Thoracic aorta (tissue), 2 donors: ENCODE measurements at places on chromosomes 4 and X.
A peak's percentile ranks its signal among the peaks of the same experiment; 100 is the strongest.

GRCh38 chr4:78068481-78068880 lies 11.4 kb downstream of the FRAS1 start:
- no peak for DNase-seq

DNA sequence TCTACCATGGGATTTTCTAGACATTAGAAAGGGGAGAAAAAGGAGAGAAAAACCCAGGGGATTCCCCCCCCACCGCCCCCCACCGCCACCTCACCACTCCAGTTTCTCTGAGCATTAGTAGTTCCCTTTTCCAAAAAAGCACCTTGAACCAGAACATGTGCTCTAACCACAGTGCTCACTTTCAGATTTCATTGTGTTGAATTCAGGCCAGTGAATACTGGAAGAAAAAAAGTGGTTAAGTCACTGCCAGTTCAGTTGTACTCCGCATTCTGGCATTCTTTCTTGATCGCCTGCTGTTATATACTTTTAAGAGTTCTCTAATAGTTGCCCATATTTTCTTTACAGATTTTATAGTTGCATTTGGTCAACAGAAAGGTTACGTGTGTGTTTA lies 40.9 kb downstream of the JADE3 start:
- DNase-seq: no peak

DNA sequence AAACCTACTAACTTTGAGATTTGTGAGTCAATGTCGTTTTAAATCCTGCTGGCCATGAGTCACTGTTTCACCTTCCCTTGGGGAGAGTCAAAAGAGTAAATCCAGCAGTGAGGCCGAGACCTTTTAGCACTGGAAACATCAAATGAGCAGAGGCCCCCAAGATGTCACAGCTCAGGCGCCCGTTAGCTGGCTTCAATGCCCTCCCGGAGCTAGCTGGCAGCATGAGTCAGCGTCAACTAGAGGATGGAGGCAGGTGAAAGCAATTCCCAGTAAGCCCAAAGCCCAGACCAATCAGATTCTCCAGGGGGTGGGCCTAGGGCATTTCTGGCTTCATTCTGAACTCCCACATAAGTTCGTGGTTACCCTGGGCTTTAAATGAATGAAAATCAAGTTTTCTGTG lies 170.9 kb downstream of the CLCN4 start:
- DNase-seq: no peak

DNA sequence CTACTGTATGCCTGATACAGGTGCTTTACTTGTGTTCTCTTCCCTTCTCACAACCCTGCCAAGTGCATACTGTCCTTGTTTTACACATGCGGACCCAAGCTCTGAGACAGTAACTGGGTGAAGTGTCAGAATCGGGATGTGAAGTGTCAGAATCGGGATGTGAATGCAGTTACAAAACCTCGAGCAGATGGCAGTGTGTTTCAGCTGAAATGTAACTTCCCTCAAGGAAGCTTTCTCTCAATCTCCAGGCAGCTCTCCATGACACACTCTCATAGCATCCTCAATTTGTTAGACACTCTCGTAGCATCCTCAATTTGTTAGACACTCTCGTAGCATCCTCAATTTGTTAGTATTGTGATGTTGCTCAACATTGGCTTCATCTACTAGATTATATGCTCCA lies 1.1 kb upstream of the HPSE start:
- no peak for DNase-seq

DNA sequence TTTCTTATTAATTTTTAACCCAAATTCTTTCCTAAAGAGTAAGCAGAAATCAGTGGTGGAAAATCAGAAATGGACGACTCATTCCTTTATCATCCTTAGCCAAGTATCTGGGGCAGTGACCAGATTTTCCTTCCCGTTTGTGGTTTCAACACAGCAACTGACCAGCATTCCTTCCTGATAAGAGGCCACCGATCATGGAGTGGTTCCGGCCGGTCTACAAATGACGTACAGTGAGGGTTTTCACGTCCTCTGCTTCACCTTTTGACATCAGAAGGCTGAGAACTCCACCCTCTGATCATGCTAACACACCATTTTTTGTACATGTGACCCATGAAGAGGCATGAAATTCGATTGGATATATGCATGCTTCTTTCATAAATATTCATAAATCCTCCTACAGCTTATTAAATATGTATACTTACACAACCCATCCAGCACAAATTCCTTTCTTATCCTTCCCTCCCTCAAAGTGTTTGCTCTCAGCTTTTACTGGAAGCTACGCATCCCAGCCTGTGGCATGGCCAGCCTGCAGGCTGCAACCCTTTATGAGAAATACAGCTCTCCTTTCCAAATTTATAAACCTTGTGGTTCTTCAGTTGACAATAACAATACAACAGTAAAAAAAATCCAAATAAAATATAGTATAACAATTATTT lies 173.0 kb upstream of the CASK start:
- no peak for DNase-seq

- DNase-seq: no peak
Observed at GRCh38 chr4:168831585-168831918, 178.5 kb downstream of the CBR4 start.

DNA sequence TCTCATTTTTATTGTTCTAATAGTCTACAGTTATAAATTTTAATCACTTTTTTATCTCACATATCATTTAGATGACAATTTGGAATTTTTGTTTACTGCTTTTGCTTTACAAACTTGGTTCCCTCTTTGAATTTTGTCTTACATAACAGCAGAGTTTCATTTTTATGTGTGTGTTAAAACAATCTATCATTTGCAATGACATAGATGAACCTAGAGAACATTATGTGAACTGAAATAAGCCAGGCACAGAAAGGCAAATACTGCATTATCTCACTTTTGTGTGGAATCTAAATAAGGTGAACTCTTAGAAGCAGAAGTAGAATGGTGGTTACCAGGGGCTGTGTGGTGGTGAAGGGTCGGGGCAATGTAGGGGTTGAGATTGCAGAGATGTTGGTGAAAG lies 170.7 kb downstream of the GASK1B start:
- no peak for DNase-seq

GRCh38 chrX:152638443-152638904 lies 779 bp downstream of the GABRQ start:
- no peak for DNase-seq

DNA sequence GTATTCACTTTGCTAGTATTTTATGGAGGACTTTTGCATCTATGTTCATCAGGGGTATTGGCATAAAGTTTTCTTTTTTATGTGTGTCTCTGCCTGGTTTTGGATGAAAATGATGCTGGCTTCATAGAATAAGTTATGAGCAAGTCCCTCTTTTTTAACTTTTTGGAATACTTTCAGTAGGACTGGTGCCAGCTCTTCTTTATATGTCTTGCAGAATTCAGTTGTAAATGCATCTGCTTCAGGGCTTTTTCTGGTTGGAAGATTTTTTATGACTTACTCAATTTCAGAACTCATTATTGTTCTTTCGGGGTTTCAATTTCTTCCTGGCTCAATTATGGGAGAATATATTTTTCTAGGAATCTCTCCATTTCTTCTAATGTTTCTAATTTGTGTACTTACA lies 9.1 kb upstream of the CSN2 start:
- no peak for DNase-seq

DNA sequence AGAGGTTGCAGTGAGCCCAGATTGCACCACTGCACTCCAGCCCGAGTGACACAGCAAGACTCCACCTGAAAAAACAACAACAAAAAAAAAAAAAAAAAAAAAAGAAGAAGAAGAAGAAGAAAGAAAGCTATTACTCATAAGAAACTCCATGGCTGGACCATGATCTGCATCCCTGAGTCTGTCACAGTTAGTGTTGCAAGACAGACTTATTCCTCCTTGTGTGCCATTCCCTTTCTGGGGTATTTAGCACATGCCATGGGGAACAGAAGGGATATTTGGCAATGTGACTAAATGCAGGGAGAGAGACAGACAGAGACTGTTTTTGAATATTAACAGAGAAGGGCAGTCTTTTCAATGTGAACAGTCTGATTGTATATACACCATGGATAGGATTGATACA lies 16.7 kb upstream of the PDS5A start:
- DNase-seq: no peak

DNA sequence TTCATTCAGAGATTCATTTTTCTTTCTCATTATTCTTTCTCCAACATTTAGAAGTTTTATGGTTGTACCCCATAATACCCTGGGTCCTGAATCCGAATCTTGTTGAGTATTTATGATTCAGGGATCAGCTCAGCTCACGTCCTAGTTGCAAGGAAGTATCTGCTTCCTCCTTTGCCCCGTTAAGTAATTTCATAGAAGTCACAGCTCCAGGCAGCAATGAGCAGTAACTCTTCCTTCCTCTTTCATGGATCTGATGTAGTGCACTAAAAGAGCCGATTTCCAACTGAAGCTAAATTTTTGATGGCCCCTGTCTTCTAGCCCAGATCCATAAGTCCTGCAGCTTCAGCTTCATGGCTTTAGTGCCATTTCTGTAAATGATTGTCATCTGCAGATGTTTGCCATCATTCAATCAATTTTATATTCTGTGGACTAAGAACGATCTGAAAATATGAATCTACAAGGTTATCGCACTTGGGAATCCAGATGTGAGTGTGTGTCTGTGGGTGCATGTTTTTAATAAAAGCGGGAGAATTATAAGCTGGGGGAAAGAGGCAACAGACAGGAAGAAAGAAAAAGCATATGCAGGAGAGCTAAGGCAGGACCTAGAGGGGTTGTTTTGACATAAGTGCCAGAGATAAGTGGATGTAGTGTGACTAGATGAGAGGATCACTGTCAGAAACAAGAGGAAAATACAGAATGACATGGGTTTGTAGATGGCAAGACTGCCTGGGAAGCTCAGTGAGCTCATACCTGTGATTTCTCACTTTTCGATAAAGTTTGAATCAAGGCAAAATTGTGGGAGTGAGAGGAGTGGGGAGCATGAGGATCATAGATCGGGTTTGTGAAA lies 17.5 kb downstream of the VEGFD start:
- DNase-seq: no peak

DNA sequence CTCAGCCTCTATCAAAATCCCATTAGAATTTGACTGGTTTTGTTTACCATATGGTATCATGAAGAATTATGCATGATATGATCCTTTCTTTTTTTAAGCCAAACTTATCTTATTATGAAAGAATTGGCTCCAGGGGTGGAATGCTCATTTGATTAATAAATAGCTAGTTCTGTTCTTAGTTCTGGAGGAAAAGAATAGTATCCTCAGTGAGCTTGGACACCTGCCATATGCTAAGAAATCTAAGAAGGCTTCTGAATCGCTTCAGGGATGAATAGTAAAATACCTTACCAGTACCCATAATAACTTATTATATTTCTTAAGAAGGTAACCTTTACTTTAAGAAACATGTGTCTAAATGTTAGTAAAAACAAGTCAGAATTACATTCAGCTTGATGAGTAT lies 803.6 kb downstream of the ADGRL3 start:
- no peak for DNase-seq

DNA sequence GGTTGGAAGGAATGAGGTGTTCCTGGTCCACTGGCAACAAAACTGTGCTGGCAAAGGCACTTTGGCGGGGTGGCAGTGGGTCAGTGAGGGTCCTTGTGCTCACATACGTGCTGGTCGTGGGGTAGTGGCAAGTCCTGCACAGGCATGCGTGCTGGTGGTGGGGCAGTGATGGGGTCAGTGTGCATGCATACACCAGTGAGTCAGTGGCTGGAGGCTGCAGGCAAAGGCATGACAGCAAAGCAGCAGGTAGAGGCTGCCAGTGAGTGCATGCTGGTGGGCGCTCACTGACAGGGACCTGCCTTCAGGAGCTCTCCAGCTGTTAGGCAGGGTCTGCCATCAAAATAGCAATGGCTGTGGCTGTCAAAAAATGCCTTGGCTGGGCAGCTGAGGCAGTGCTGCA lies 42.1 kb downstream of the TMPRSS11E start:
- DNase-seq: no peak

- DNase-seq: no peak
Observed at GRCh38 chrX:97065973-97066372, 182.3 kb downstream of the RPA4 start.

GRCh38 chr4:152304220-152304619 lies 231.7 kb downstream of the FBXW7 start:
- no peak for DNase-seq

DNA sequence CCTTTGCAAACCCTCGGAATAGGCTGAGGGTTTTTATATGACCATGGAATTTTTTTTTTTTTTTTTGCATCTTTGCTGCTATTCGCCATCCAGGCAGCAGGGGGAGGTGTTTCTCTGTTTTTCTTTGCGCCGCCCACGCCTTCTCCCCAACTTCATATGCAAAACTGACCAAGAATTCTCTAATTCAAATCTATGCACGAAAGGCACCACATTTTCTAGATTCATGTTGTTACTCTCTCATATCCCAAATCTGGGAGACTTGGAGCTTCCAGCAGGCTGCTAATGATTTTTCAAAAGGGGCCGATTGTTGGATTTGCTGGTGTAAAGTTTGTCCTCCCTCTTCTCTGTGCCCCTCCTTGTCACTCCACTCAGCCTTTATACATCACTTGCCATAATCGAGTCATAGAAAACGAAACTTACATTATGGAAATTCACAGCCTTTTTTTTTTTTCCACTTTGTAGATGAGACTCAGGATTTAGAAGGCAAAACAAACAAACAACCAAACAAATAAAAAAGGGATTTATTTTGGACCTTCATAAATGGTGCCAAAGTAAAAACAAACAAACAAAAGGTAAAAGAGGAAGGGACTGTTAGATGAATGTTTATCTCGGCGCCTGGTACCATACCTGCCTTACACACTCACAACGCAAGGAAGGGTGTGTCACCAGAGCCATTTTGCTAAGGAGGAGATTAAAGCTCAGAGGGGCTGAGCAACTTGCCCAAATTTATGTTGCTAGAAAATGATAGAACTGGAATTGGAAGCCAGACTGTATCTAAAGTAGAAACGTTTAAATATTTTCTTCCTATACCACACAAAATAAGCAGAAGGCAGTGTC lies 29.3 kb upstream of the BOD1L1 start:
- peak; percentile 22 for DNase-seq

DNA sequence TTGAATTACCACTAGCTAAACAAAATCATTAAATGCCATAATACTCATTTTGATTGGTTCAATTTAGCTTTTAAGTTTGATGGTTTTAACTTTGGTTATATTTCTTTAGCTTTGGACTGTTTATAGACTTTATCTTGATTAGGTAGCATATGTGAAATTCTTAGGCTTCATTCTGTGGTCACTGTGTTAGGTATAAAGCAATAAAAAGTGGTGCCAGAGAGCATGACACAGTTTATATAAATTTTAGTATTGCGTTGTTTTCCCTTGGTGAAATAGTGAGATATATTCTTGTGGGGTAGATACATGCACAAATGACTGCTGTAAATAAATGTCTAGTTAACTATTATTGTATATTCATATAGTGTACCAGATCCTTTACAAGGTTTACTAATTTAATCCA lies 474.2 kb upstream of the GRID2 start:
- no peak for DNase-seq

GRCh38 chr4:176383273-176384077 lies 63.7 kb downstream of the SPCS3 start:
- no peak for DNase-seq

DNA sequence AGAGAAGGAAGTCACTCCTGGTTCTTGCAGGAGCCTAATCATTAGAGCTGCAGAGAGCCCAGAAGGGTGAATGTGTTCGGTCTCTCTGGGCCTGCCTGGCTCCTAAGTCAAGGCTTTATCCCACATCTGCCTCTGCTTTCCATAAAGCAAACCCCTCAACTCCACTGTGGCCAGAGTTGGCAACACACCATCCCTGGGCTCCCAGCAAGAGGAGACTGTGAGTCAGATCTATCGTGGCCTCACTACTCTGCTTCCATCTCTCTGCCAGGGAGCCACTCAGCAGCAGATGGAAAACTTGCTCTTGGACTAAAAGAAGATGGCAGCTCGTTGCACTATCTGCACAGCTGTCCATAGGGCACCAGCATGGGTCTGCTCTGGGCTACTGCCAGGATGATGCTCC lies 348.2 kb downstream of the FBXW7 start:
- DNase-seq: no peak
